NCI-H1092 (cell line): ENCODE measurements at places on chromosomes 11 and 22.

- DNase-seq = no peak
Measured at GRCh38 chr22:29755889-29756288, 10.9 kb downstream of the ZMAT5 start.

- no peak for DNase-seq
Measured at GRCh38 chr11:113167599-113167998, 146.8 kb upstream of the TTC12 start.

DNA sequence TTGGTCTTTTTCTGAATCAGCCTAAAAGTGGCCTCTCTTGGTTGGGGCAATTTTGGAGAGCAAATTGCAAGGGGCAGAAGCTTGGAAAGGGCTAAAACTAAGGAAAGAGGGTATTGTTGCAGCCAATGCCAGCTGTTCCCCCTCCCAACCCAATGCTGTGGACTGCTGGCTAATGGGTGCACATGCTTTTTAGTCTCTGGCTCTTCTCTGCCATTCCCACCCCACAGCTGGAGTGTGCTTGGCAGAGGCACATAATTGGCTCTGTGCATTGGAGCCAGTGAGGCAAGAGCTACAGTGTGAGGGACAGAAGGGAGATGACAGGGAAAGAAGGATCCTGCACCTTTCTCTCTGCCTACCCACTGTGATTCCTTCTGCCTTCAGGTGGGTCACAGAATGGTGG lies 140.0 kb downstream of the NECTIN1 start:
- no peak for DNase-seq

- no peak for DNase-seq
Measured at GRCh38 chr11:117766576-117766975, 30.4 kb downstream of the DSCAML1 start.

GRCh38 chr22:41480397-41480735 lies 11.4 kb downstream of the ACO2 start:
- DNase-seq = no peak

GRCh38 chr11:118618991-118619375 lies 11.6 kb downstream of the PHLDB1 start:
- DNase-seq = no peak

GRCh38 chr11:73430326-73430725 lies 54.1 kb downstream of the RELT start:
- no peak for DNase-seq

- DNase-seq = no peak
Measured at GRCh38 chr11:61873588-61874376, 17.6 kb downstream of the FADS3 start.

DNA sequence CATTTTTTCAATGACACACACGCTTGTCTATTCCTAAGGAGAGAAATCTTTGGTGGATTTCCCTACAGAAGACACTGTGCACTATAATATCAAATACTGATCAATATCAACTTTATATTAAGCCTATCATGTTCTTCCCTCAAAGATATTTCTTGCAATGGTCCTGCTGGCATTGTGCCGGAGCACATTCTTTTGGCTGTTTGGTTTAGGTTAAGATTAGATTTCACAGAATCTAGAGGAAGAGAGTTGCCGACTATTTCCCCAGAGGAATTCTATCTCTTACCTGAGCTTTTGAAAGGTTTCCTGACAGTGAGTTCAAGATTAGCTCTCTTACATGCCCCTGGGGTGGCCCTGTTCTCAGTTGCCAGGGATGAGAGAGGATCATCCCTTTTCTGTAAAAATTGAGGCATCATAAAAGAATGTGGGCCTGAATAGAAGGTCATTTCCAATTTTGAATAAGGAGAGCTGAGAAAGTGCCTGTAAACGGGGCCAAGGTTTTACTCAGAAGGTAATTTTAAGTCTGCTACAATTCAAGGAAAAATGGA lies 180.6 kb upstream of the ARHGAP20 start:
- DNase-seq = no peak

GRCh38 chr11:40062616-40063015 lies 1396.8 kb downstream of the LRRC4C start:
- DNase-seq = no peak

DNA sequence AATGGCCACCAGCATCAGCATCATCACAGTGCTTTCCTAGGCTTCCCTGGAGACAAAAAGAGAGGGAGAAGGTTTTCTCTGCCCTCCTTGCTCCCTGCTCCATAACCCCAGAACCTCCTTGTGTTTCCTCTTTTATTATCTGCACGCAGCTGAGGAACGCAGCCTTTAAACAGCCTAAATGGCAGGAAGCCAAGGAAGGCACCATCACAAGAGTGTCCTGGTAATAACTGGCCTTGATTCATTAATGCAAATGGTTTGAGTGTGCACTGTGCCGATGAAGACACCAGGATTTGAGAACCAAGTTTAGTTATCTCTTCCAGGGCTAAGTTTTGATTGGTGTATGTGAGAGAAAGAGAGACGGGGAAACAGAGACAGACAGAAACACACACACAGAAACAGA lies 29.4 kb upstream of the DRD2 start:
- DNase-seq = no peak

DNA sequence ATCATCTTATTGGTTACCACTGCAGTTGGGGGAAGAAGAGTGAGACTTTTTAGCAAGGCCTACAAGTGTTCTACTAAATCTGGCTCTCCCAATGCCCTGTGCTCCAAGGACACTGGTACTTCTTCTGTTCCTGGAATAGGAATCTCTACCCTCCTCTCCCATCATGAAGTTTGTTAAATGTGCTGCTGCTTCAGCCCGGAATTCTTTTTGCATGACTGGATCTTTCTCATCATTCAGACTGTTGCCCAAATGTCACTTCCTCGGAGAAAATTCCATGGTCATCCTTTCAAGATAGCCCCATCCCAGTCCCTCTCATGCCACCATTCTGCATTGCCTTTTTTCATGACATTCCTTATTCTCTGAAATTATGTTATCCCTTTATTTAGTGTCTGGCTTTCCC lies 400.8 kb downstream of the SOX6 start:
- no peak for DNase-seq

DNA sequence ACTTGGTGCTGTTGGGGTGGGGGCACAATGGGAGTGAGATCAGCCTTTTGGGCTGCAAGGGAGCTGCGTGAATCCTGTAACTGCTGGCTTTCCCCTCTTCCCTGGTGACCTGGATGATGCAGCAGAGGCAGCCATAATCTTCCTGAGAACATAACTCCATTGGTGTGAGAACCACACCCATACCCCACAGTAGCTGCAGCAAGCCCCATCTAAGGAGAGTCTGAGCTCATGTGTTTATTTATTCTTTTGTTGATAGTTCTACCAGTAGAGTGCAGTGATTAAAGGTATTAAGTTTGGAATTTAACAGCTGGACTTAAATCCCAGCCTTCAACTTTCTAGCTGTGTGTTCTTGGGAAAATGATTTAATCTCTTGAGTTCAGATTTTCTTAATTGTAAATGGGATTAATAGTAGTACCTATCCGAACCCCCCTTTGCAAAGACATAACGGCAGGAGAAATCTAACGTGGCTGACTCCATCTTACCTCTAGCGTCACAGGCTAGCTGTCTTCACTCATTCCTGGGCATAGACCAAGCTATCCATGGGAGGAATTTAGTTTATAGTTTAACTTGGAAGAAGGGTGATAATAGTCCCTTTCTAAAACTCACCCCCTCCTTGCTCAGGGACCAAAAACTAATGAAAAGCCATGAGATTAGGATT lies 385.0 kb upstream of the DDI1 start:
- no peak for DNase-seq

DNA sequence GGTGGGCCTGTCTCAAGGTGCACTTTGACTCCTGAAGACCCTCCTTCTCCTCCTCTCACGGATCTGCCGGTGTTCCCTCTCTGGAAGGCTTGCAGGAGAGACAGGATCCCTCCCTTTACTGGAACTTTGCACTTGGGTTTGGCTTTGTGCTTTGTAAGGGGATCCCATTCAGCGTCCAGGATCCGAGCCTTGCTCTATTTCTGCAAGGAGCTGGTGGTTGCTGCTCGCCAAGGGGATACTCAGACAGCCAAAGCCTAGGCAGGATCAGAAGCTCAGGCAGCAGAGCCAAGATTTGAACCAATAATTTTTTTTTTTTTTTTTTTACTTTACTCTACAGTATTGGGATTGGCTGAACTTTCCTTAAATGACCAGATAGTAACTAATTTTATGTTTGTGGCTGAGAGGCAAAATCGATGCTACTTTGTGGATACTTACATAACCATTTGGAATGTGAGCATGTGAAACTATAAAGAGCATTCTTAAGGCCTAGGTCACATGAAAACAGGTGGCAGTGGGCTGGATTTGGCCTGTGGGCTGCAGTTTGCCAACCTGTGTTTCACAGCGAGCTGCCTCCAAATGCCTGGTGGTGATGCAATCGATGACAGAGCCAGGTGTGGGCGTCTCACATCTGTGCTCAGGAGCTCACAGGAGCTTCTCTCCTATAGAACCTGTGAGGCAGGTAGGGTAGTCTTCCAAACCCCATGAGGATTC lies 25.2 kb downstream of the BCR start:
- no peak for DNase-seq

DNA sequence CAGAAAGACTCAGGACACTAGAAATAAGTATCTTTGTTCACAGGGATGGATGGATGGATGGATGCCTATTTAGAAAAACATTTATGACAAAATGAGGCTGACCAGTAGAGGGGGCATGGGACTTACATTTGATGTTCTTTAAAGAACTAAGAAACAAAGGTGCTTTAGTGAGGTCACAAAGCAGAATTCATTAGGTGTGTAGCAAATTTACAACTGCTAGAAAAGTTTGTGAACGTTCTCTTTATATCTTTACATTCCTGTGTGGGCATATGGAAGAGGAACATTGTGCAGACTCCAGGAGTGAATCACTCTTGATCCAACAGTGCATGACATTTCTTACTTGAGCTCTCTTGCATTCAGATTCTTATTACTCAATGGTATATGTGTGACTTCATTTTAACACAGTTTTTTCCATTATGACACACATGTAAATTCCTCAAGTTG lies 15.8 kb upstream of the SIK2 start:
- DNase-seq = peak; percentile 43

DNA sequence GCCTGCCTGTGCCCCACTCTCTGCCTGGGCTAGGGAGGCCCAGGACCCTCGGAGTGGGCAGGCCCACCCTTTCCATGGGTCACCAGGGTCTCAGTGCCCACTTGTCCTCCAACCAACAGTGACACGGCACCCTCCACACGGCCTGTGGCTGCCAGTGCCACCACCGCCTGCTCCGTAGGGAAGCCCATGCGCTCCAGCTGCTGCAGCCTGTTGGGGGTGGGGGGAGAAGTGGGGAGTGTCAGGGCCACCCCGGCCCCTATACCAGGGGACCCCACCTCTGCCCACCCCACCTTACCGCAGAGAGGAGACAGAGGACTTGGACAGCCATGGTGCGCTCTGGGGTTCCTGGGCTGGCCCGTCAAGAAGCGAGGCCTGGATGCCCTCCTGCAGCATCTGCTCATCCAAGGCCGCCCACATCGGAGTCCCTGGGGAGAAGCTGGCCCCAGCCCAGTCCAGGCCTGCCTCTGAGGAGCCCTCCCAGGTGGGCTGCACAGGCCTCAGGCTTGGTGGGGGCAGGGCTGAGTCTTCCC lies 7.7 kb downstream of the RHBDD3 start:
- no peak for DNase-seq

GRCh38 chr22:42620084-42620483 lies 5.4 kb upstream of the POLDIP3 start:
- DNase-seq = no peak

DNA sequence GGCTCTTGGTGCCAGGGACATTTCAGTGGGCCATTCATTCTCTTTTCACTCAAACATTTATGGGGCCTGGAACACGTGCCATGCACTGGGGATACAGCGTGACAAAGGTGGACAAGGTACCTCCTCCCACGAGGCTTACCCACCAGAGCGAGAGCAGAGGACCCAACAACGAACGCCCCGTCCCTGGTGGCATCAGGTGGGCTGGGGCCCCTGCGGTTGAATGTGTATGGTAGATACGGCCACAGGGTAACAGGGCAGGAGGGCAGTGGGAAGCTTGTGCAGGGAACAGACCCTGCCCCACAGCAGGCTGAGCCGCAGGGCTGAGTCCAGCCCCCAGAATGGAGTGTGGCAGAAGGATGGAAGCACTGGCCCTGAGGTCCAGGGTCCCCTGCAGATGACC lies 81.1 kb downstream of the LRRC32 start:
- no peak for DNase-seq

- DNase-seq = no peak
Measured at GRCh38 chr11:69912911-69913451, 93.8 kb upstream of the FGF3 start.

DNA sequence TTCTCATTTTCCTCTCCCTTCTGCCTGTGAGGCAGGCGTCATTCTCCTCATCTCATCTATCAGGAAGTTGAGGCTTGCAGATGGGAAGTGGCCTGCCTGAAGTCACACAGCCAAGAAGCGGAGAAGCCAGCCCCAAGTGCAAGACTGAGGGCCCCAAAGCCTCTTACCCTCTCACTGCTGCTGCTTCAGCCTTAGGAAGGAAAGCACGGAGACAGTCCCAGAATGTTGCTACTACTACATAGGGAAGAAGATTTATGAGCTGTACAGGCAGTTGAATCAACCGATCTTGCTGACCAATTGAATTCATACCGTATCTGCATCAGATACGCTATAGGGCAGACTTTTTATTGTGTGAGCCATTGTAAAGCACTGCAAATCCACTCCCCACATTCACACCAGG lies 89.0 kb downstream of the CWC15 start:
- no peak for DNase-seq

GRCh38 chr22:31676700-31677099 lies 14.7 kb upstream of the PISD start:
- DNase-seq = no peak

- DNase-seq = no peak
Measured at GRCh38 chr11:44344921-44345320, 35.0 kb upstream of the ALX4 start.

GRCh38 chr11:125348141-125348651 lies 147.9 kb downstream of the FEZ1 start:
- no peak for DNase-seq
